ENCODE measurements at places on chromosomes 16 and 17. TPM values are rescaled to one million over a fixed set of nuclear protein-coding genes. Genes with fewer than 3 reads are reported as not detected.

- peak; percentile 37 for DNase-seq
Measured at GRCh38 chr17:38873640-38874380, 4.0 kb downstream of the LASP1 start.

DNA sequence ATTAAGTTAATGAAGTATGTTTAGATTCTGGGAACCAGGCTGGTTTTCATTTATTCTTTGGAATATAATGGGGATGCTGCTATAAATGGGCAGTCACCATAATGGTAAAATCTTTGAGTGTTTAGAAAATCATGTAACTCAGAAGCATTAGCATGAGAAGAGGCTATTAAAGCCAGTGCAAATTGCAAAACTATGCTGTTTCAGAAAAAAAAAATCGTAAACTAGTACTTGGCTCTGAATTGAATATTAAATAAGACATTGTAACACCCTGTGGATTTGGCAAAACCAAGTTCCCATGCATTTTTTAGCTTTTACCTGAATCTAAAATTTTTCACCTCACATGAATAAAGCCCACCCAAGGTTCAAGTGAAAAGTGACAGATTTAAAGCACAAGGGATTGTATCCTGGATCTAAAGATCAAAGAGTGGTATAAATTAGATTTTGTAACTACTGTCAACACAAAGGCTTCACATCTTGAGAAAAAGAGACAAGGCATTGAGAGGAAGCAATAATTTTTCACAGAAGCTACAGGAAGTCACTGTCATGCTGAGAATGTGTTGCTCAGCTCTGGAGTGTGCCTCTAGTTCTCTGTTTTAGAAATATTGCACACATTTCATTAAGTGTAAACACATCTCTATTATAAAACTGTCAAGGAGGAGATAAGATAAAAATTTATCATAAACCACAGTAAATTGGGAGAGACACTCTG is 142.2 kb downstream of the ABCA8 start:
- DNase-seq = no peak

GRCh38 chr17:57455063-57455914 is 199.0 kb downstream of the MSI2 start:
- DNase-seq = peak; percentile 81

DNA sequence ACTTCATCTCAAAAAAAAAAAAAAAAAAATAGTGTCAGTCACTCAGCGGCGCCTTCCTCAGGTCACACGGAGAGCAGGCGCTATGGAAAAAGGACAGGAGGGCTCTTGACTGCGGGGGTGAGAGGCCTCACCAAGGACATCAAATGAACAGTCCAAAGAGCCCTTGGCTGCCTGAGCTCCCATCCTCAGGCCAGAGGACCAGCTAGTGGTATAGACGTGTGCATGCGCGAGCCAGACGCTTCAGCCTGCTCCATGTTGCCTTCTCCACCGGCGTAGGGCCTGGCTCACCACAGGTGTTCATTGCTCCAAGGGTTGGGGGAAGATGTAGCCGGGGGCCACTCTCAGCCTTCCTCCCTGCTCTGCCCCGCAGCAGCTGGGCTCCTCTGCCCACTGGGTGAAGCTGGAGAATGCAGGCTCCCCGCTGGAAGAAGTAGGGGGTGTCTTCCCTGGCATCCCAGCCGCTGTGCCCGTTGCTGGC is 65.8 kb upstream of the PLCG2 start:
- no peak for DNase-seq

- peak; percentile 81 for DNase-seq
Measured at GRCh38 chr17:82424001-82424862, 5.8 kb upstream of the OGFOD3 start.

DNA sequence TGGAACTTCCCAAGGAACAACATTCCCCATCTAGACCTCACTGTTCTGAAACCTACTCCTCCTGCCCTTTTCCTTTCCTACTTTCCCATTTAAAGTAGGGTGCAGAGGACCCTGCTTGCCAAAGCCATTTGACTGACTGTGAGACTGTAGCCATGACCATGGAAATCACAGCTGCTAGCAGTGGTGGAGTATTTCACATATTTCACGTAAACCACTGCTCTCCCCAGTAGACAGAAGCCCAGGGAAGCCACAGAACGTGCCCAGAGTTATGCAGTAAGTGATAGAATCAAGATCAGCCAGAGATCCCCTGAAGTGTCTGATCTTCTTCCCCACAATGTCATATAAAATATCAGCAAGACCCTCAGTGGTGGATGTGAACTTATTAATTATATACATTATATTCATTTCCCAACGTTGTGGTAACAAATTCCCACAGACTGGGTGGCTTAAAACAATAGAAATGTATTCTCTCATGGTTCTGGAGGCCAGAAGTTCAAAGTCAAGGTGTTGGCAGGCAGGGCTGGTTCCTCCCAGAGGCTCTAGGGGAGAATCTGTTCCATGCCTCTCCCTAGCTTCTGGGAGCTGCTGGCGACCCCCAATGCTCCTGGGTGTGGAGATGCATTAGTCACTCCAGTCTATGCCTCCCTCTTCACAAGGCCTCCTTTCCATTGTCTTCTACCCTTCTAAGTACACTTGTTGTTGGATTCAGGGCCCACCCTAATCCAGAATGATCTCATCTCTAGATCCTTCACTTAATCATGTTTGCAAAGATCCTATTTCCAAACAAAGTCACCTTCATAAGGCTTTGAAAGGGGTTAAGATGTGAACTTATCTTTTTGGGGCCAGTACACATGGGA is 20.7 kb upstream of the PRM1 start:
- DNase-seq = no peak

DNA sequence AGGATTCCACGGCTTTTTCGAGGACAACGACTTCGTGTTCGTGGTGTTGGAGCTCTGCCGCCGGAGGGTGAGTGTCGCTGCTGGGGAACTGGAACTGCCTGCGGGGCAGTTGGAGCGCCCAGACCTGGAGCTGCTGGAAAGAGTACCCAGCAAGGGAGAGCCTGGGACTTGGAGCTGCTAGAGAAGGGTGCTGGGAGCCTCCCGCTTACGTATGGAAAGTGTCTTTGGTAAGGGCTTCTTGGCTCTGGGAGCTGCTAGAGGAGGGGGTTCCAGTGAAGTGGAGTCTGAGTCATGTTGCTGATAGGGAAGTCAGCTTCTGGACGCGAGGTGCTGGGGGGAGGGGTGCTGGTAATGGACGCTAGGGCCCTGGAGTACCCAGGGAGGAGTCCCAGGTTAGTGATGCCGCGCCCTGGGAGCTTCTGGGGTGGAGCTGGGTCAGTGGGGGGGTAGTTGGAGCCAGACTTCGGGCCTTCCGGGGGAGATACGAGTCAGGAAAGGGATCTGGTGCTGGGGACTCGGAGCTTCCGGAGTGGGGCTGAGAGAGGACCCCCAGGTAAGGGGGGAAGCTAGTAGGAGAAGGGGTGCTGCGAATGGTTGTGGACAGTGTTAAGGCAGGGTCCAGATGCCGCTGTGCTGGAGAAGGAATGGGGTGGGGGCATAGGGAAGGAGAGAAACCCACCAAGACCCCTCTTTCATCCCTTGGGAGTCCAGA is 741 bp downstream of the PLK1 start:
- peak; percentile 46 for DNase-seq

DNA sequence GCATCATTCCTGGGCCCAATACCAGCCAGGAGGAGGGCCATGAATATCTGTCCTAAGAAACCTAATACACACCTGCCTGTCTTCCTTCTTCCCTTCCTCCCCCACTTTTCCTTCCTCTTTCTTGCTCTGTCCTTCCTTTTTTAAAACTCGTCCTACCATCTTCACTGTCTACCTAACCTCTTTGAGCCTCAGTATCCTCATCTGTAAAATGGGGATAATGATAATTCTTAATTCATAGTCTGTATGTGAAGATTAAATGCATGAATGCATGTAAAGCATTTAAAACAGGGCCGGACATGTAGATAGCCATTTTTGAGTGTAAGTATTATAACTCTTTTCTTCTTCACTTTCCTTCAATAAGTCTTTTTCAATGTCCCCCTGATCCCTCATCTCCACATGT is 560 bp downstream of the CRYBA1 start:
- DNase-seq = no peak

GRCh38 chr17:2363851-2364762 is 26.8 kb downstream of the SGSM2 start:
- DNase-seq = no peak

DNA sequence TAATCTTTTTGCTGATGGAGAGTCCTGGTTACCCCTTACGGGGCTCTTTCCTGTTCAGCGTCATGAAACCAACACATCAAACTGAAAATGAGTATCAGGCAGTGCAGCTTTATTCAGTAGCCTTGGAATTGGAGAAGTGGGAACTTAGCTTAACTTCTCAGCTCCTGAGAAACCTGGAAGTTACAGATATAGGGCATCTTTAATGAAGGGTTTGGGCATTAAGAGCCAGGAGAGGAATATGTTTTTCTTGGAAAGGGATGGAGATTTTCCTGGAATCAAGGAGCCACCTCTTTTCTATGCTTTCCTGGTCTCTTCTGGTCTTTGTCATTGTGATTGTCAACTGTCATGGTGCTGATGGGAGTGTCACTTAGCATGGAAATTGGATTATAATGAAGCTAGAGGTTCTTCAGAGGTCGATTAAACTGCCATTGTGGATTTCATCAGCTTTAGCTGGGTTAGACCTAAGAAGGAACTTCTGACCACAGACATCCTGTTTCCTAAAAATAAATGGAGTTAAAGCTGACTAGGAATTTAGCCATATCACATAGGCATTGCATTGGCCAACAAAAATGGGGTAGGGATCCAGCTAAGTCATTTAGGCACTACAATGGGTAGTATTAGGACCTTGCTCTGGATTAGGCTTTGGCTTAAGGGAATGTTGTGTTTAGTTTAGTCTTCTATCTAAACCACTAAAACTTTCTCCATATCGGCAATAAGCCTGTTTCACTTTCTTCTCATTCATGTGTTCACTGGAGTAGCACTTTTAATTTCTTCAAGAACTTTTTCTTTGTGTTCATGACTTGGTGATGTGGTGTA is 186.4 kb downstream of the BCAS3 start:
- peak; percentile 14 for DNase-seq

GRCh38 chr16:1277151-1277598 is 21.3 kb downstream of the TPSD1 start:
- DNase-seq = no peak

CCR7 gene
- 297 TPM for total RNA-seq

AGRP gene
- not detected for total RNA-seq

MYO15A gene
- total RNA-seq = 0.76 TPM

EVI2A gene
- 31.7 TPM for total RNA-seq

ZACN gene
- total RNA-seq = 2.3 TPM

SEPTIN1 gene
- 163 TPM for total RNA-seq

ABCC12 gene
- total RNA-seq = not detected

SLC6A2 gene
- total RNA-seq = not detected

ZNF213 gene
- 6.1 TPM for total RNA-seq

OSGIN1 gene
- total RNA-seq = 0.67 TPM

GH1 gene
- not detected for total RNA-seq

All from activated CD8-positive, alpha-beta T cell treated with anti-CD3 and anti-CD28 coated beads for 36 hours (primary cell).